ENCODE measurements at places on chromosomes 6 and 20.

DNA sequence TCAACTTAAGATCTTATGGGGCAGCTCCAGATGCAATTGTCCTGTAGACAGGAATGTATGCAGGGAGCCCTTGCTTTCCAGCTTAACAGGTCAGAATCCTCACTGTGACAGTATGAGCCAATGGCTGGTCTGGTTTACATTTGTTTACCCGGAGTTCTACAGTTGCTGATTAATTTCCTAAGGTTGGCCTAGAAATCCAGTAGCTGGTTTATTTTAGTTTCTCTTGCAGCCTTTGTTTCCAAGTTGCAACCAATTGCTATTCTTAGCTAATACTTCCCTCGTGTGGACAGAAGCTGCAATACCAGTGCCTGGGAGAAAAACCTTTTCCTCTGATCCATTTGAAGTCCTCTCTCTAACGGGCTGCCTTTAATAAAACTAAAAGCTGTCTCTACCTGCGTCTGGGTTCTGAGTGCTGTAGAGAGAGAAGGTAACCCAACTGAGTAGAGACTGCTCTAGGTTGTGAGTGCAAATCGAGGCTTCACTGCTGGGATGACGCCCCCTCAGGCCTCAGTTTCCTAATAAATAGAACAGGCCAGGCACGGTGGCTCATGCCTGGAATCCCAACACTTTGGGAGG is 45.9 kb downstream of the ZNF217 start:
- DNase-seq, result peak; percentile 77

- DNase-seq, result no peak
These were observed 41.6 kb upstream of the LYRM2 start for GRCh38 chr6:89680150-89680549.

GRCh38 chr6:73610444-73611275 is 43.1 kb downstream of the SLC17A5 start:
- DNase-seq, result peak; percentile 78

GRCh38 chr6:127282184-127282583 is 15.5 kb downstream of the RNF146 start:
- no peak for DNase-seq

GRCh38 chr20:58558486-58559367 is 43.5 kb upstream of the APCDD1L start:
- DNase-seq, result no peak

GRCh38 chr6:79048611-79049010 is 29.4 kb downstream of the PHIP start:
- DNase-seq, result peak; percentile 24

Measured in suppressor macrophage treated with lipopolysaccharide for 1 hour (primary cell).